ENCODE measurements at places on chromosomes 12 and 14. TPM values are rescaled to one million over a fixed set of nuclear protein-coding genes. Genes with fewer than 3 reads are reported as not detected.

AKAP5 gene
- 3.2 TPM for total RNA-seq

SRRM4 gene
- total RNA-seq = 0.63 TPM

SIX6 gene
- not detected for total RNA-seq

SYCP3 gene
- 0.07 TPM for total RNA-seq

AMN gene
- 0.69 TPM for total RNA-seq
